ENCODE measurements at places on chromosomes 2 and 18. TPM values are rescaled to one million over a fixed set of nuclear protein-coding genes. Genes with fewer than 3 reads are reported as not detected.

GRCh38 chr18:70457223-70457622 is 168.4 kb downstream of the SOCS6 start:
- DNase-seq, result no peak

- no peak for DNase-seq
Observed at GRCh38 chr2:133241224-133241571, 327.1 kb downstream of the NCKAP5 start.

GRCh38 chr2:95372845-95373244 is 29.7 kb upstream of the FAHD2A start:
- no peak for DNase-seq

- no peak for DNase-seq
Observed at GRCh38 chr2:126777620-126777978, 121.1 kb upstream of the TEX51 start.

GRCh38 chr18:32695534-32695933 is 77.3 kb downstream of the KLHL14 start:
- DNase-seq, result no peak

DNA sequence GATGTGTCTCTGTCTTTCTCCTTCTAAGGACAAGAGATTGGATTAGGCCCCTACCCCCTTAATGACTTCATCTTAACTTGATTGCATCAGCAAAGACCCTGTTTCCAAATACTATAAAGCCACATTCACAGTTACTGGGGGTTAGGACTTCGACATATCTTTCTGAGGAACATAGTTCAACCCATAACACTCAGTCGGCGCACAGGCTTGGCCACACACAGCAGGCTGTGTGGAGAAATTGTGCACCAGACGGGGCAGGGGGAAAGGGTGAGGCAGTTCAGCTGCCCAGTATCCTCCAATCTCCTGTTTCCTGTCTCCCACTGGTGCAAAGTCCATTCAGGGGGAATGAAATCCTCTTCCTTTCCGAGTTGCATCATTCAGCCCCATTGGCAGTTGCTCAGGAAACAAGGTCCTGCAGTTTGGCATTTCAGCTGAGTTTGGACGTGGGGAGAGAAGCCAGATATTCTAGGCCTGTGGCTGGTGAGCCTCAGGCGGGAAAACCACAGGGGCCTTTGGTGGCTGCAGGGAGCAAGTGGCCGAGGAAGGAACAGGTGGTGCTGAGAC is 9.4 kb upstream of the RAPGEF4 start:
- DNase-seq, result no peak

DNA sequence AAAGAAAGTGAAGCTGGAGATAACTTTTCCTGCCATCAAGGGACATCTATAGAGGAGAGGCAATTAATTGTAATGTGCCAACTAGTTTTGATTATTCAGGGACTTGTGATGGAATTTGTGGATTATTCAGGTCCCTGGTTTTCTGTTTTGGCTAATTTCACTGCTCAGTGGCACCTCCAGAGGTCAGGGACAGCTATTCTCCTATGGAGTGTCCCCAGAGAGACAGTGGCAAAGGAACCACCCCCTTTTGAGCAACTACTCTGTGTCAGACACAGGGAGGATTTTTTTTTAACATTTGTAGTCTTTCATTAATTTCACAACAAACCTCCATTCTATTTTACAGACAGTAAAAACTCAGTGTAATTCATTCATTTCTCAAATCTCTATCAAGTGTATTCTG is 206.0 kb upstream of the SPRED2 start:
- no peak for DNase-seq

DNA sequence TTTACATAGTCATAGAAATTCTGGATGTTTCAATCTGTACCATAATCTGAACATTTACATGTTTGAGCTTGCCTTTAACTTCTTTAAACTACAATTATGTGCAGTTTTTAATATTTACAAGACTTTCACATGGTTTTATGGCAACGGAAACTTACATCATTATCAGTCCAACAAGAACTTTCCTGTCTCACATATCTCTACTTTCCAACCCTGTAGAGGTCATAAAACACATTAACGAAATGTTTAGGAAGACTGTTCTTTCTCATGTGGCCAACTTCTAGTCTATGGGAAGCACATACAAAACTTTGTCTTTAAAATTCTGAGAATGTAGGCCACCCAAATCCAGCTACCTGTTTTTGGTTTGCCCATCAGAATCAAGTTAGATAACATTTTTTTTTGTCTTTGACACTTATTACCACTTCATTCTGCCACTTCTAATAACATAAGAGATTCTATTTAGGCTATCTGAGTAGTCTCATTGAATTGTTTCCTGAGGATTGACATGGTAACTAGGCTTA is 693.2 kb downstream of the KCNJ3 start:
- DNase-seq, result no peak

- no peak for DNase-seq
Observed at GRCh38 chr18:68417826-68418225, 297.1 kb downstream of the TMX3 start.

DNA sequence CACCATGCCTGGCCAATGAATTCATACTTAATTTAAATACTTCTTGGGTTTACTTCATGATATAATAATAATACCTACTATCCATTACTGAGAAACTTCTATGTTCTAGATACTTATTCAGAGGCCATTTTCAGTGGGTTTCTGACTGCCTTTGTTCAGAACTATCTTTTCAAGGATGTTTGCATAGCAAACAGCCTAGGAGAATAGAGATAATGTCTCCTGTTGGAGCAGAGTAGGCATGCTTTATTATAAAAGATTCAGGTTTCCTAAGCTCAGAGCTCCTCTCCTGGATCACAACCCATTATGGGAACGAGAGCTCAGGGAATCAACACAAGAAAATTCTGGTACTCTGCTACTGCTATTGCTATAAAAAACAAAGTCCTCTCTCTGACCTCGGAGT is 11.1 kb downstream of the FASTKD1 start:
- DNase-seq, result no peak

GRCh38 chr18:8595445-8595844 is 13.8 kb upstream of the RAB12 start:
- DNase-seq, result no peak

DNA sequence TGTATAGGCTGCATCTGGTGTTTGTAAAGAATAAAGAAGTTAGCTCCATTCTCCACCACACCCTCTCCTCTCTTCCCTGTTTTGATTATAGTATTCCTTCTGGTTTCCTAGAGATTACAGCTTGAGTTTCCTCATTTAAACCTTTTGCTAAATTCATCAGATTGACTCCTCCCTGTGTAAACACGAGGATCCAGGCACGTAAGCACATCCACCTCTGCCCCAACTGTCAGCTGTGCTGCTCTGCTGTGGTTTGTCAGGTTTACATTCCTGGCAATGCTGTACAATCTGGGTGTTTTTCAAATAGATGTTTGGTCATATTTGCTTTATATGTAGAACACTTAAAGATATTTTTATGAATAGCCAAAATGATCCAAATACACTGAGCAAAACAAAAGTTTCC is 302.8 kb downstream of the PTGR3 start:
- no peak for DNase-seq

DNA sequence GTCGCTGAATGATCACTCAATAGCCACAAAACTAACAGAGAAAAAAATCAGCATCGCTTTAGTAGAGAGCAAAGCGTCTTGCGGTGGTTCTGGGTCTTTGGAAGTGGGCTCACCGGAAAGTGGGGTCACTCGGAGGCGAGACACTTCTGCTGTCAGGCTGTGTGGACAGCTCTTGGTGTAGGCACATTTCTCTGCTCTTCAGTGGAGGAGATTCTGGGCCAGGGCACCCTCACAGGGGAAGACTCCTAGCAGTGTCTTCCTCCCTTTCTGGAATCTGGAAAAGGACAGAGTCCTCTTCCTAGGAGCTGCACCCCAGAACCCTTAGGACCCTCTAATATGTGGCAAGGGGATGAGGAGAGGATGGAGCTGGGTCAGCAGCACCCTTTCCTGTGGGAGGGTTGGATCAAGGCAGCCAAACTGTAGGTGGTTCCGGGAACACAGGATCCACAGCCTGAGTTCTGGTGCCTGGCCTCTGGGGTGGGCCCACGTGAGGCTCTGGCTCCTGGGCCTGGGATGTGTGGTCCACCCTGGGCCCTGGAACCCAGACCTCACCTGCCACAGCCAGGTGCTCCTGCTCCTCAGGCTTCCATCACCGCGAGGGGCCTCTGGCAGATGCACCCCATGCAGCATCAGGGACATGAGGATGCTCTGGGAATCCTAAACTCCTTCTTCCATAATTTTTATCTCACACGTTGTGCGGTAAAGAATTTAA is 25.1 kb downstream of the GPR35 start:
- no peak for DNase-seq

GRCh38 chr2:241914542-241914941 is 45.0 kb downstream of the RTP5 start:
- DNase-seq, result no peak

- no peak for DNase-seq
Observed at GRCh38 chr2:88247531-88247930, 77.4 kb downstream of the THNSL2 start.

DNA sequence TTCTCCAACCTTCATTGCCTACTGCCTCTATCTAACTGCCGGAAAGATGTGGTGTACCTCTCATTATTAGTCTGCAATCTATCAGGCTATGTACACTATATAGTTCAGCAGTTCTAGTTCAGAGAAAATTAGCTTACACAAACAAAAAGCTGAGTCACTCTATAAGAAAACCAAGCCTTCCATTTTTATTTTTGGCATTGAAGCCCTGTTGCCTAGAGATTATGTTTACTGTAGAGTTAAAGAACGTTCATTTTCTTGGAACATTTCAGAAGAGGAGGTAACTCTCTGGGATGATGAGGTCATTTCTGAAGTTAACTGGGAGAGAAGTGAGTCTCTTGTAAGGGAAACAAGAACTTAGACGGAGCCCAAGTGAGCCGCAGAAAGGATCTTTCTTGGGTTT is 133.5 kb downstream of the FAM124B start:
- peak; percentile 41 for DNase-seq

DNA sequence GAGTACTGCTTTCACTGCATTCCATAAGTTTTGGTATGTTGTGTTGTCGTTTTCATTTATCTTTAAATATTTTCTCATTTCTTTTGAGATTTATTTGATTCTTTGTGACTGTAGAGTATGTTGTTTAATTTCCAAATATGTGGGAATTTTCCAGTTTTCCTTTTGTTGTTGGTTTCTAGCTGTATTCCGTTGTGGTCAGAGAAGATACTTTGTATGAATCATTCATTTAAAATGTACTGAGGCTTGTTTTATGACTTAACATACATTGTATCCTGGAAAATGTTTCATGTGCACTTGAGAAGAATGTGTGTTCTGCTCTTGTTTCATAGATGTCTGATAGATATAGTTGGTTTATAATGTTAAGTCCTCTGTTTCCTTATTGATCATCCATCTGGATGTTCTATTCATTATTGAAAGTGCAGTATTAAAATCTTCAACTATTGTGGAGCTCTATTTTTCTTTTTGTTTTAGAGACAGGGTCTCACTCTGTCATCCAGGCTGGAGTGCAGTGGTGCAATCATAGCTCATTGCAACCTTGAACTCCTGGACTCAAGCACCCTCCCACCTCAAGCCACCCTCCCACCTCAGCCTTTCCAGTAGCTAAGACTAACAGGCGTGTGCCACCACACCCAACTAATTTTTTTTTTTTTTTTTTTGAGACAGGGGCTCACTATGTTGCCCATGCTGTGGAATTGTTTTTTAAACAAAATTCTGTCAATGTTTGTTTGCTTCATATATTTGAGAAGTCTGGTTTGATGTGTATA is 96.8 kb downstream of the TAF4B start:
- no peak for DNase-seq

GRCh38 chr18:74654638-74655037 is 57.0 kb downstream of the ZNF407 start:
- DNase-seq, result no peak

The TUBA4B gene
- not detected for total RNA-seq

The MEIS1 gene
- 8.2 TPM for total RNA-seq

The GPR155 gene
- total RNA-seq, result 1.7 TPM

The RTP5 gene
- not detected for total RNA-seq

The CENPA gene
- total RNA-seq, result 2.4 TPM

The HOXD10 gene
- total RNA-seq, result 5.1 TPM

The ACTR1B gene
- total RNA-seq, result 58.3 TPM

The FOXI3 gene
- 0.21 TPM for total RNA-seq

Measured in kidney epithelial cell (primary cell).